Activated T-cell treated with anti-CD3 and anti-CD28 coated beads, Interleukin-2, amount 50 U/mL, for 48 hours (primary cell): ENCODE measurements at places on chromosomes 5 and 9.

DNA sequence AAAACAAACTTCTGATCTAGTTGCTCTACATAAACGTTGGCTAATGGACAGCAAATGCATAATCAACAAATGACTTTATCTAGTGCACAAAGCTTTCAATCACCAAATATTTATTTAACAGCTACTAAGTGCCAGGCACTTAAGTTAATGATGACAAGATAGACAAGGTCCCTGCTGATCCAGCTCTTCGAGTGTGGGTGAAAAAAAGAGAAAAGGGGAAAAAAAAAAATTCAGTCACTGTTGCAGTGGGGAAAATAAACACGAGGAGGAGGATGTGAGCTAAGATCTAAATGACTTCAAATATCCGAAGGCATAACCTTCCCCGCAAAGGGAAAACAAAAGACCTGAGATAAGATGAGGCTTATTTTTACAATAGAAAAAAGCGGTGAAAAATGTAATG lies 9.6 kb downstream of the PSIP1 start:
- no peak for DNase-seq

DNA sequence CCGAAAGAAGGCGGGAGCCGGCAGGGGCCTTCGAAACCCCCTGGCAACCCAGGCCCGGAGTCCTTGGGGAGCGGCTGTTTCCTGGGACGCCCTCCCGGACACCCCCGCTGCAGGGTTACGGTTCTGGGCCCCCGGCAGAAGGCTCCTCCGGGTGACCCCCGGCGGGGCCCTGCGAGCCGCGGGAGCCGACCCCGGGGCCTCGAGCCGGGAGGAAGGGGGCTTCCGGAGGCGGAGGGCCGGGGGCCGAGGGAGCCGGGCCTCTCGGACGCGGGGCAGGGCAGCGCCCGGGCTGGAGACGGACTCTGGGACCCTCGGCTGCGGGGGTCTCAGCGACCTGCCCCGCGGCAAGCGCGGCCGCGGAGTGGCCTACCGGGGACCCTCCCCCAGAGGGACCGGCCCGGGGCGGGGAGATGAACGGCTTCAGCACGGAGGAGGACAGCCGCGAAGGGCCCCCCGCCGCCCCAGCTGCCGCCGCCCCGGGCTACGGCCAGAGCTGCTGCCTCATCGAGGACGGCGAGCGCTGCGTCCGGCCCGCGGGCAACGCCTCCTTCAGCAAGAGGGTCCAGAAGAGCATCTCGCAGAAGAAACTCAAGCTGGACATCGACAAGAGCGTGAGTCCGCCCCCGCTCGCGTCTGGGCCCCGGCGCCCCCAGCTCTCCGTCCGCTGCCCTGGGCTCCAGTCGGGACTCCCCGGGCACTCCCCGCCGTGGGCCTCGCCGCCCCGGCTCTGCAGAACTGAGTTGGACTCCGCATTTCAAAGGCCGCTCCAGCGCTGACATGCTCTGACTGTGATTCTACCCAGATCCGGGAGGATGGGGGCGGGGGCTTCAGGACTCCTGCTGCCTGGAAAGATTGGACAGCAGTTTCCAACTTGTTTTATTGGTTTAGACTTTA lies 645 bp downstream of the SAP30L start:
- DNase-seq = peak; percentile 61

DNA sequence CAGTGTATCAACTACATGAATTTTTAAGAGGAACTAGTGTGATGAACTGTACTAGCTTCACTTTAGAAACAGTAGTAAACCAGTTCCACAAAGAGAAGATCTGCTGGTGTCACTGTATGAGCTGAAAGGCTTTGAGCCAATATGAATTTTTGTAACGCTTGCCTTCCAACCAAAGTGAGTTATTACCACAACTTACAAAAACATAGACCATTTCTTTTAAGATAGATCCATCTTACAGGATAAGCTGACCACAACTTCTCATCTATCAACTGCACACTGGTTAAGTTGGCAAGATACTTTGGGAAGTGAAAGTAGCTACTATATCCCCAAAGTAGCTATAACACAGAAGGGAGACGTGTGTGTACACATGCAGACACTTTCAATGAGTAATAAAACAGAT lies 849.6 kb upstream of the DMAC1 start:
- no peak for DNase-seq

- no peak for DNase-seq
These were observed 102.2 kb downstream of the DEPDC1B start for GRCh38 chr5:60597572-60598320.

DNA sequence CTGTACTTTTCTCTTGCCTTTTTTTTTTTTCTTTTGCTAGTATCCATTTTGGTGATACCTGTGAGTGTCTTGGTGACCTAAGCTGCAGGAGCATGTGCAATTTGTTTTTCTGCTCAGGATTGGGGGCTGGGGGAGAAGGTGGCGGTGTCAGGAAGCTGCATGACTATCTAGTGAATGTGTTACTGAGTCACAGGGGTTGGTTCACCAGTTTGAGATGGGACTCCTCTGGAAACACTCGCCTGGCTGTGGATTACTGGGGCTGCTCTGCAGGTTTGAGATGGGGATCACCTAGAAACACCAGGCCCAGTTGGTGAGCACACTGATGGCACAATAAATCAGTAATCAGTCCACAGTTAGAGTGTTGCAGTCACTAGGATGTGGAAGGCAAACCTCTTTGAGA lies 447.9 kb downstream of the SPATA31D1 start:
- DNase-seq = no peak

- DNase-seq = no peak
These were observed 847.5 kb downstream of the TLE1 start for GRCh38 chr9:80841888-80842287.

DNA sequence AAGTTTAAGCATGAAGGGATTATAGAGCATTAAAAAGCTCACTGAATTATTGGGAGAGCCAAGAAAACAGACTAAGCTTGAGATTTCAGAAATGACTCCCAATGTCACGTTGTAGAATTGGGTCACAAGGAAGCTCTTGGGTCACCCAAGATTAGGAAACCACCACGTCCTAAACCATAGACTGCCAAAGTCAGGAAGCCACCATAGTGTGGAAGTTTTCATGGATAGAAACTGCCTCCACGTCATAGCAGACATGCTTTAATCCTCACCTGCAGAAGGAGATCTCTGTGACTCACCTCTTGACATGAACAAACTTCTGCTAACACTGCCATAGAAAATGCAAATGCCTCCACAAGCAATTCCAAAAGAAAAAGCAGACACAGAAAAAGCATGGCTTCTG lies 106.3 kb downstream of the SLC1A3 start:
- DNase-seq = no peak

GRCh38 chr9:126982215-126983002 lies 67.8 kb downstream of the RALGPS1 start:
- no peak for DNase-seq
